ENCODE measurements at places on chromosomes 11 and 22.
A peak's percentile ranks its signal among the peaks of the same experiment; 100 is the strongest.

DNA sequence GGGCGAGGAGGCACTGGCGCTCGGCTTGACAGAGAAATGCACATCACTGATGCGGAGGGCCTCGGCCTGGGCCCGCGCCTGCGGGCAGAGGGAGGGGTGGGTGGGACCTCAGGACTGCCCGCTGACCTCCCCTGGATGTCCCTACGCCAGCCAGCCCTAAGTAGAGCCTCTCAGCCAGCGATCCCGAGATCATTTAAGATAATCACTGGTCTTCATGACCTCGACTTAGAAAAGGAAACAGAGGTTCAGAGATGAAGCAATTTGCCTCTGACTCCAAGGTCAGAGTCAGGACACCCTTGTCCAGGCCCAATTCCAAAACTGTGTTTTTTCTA lies 4.9 kb downstream of the CBX6 start:
- DNase-seq = no peak

GRCh38 chr11:23540101-23540561 lies 679.9 kb upstream of the CCDC179 start:
- DNase-seq = peak; percentile 48

- peak; percentile 81 for DNase-seq
Observed at GRCh38 chr11:100855466-100856067, 168.5 kb downstream of the ARHGAP42 start.

- DNase-seq = no peak
Observed at GRCh38 chr22:37309211-37310074, 27.1 kb downstream of the CYTH4 start.

- DNase-seq = no peak
Observed at GRCh38 chr22:25656724-25657123, 85.3 kb upstream of the MYO18B start.

GRCh38 chr11:128424851-128425285 lies 162.5 kb downstream of the ETS1 start:
- peak; percentile 93 for DNase-seq

DNA sequence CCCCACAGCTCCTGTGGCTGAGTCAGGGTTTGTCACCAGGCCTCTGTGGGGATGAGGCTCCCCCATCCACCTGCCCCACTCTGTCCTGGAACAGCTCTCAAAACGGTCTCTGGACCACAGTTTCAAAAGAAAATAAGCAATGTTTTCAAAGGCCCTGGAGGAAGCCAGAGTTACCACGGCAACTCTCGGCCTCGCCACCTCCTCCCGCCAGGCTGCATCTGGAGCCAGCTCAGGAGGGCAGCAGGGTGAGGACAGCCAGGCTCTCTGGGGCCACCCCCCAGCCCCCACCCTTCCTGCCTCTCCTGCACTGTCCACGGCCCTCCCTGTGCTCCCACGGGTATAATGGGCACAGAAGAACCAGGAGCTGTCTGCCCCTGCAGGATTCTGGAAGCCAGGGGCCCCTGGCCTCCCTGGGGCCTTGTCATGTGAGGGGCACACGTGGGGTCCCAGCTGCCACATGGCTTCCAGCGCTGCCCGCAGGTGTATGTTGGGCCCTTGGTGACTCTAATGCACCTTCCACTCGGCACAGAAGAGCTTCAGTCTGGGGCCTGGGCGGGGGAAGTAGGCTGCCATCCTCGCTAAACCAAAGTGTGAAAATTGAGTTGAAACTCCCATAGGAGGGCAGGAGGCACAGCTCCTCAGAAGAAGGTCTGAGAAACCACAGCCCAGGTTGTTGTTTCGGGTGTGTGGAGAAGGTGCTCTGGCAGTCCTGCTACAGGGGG lies 10.3 kb downstream of the CD81 start:
- no peak for DNase-seq

DNA sequence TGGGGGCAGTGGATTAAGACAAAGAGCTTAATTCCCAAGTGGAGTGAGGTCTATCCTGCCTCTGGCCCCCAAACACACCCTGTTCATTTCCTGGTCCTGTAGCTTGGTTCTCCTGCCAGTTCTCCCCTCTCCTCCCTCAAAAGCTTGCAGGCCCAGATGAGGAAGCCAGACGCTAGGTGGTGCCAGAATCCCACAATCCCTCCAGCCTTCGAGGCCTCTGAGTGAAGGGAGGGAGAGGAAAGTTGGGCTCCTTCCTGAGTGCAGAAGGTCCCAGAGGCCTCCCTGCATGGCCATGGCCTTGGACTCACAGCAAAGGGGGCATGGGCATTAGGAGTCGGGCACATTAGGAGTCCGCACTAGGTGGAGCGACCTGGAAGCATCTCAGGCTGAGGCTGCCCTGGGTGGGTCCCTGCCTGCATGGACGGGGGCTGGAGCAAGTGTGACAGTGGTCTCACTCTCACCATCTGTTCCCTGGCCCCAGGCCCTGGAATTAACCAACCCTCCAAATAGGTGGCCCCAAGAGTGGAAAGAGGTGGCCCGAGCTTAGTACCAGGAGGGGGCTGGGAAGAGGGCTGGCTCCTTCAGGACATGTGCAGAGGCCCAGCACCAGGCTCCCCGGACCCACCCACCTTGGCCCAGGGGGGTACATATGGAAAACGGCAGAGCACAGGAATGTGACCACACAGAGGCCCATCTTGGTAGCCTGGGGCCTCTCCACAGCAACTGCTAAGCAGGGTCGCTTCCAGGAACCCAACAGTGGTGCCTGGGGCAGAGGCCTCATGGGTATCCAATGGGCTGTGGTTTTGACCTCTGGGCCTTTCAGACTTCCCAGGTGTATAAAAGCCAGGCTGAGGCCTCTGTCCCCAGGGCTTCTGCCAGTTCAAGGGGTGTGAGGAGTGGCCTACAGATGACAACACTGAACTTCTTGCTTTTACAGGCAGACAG lies 5.2 kb downstream of the FXYD2 start:
- DNase-seq = peak; percentile 94

DNA sequence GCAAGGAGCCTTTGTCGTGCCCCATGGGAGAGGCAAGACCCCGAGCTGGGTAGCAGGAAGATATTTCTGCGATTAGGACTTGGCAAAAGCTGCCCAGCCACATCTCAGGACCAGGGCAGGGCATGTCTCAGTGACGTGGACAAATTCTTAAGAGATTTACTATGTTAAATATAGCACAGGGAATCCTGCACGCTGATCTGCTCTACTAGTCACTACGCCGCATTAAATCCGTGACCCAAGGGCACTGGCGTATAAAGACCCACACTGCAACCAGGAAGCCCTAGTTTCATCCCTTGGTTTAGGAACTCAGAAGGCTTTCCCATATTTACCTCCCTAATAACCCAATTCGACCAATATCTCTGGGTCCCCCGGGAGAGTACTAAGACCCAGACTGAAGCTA lies 35.1 kb downstream of the AP1B1 start:
- no peak for DNase-seq

- DNase-seq = no peak
Observed at GRCh38 chr11:108902027-108902469, 237.2 kb downstream of the DDX10 start.

DNA sequence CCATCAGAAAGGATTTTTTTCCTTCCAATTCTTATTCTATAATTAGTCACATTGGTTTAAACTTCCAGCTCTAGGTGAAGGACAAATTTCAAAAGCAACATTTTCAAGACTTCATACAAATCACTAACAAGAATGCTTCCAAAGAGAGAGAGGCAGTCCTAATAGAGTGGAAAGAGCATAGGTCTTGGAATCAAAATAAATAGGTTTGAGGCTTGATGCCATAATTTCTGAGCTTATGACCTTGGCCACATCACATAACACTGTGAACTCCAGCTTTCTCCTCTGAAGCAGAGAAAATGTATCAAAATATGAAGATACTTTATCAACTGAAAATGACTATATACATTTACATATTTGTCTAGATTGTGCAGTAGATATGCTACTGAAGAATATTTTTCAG lies 246.8 kb downstream of the GRM5 start:
- DNase-seq = no peak

- DNase-seq = peak; percentile 90
Observed at GRCh38 chr11:43242401-43242800, 69.4 kb upstream of the API5 start.

GRCh38 chr11:45945397-45945999 lies 23.0 kb downstream of the LARGE2 start:
- peak; percentile 42 for DNase-seq

DNA sequence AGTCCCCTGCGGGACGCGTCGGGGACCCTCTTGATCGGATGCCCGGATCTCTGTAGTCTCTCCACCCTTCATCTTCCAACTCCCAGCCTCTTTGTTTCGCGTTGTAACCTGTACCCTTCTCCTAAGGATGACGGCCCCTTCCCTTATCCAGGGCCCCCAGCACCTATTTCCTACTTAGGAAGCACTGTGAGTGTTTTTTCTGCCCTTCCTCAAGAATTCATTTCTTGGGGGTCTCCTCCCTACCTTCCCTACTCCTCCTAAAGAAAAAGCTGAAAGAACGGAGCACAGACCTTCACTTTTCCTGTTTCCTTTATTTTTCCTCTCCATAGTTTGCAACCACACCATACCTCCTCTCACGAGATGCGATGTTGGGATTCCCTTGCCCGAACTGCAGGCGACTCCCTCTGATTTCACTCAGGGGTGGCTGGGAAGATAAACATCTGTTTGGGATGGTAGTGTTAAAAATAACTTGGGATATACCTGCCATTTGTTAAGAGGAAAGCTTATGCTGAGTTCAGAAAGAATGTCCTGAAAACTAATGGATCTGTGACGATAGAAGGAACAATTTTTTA lies 593 bp downstream of the FAM118B start:
- DNase-seq = no peak

DNA sequence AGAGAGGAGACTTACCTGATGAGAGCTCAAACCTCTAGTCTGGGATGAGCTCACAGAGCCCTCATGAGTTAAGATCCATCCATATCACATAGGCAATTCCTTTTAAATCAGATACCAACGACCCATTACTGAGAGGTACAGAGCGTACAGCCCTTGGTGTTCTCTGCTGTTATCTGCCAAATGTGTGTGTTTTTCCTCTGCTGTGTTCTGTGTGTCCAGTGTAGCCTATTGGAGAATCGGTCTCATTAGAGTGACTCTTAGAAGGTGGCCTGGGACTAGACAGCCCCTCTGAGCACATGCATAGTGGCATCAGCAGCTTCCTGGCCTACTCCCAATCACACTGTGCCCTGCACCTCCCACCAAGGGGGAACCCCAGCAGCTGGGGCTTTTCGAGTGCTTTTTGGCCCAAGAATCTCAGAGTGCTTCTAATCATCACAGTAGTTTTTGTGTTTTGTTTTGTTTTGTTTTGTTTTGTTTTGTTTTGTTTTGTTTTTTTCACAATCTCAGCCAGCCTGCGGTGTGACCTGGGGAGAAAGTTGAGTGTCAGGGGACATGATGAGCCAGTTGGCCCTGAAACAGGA lies 25.4 kb downstream of the TP53AIP1 start:
- DNase-seq = no peak

DNA sequence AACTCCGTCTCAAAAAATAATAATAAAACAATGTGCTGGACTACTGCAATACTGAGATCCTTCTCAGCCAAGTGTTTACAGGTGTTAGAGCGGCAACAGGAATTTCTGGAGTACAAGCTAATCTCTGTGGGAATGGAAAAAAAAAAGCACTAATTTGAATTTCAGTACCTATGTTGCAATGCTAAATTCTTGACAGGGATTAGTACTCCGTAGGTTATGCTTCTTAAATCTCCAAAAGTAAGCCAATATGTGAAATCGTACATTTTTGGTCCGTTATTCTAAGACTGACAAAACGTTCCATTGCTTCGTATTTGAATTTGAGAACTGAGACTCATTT lies 1.1 kb downstream of the ATL3 start:
- DNase-seq = no peak
